Activated CD4-positive, alpha-beta T cell treated with anti-CD3 and anti-CD28 coated beads for 48 hours (primary cell): ENCODE measurements at places on chromosomes 6 and 20.

GRCh38 chr20:50259705-50260478 lies 69.3 kb downstream of the CEBPB start:
- no peak for DNase-seq

DNA sequence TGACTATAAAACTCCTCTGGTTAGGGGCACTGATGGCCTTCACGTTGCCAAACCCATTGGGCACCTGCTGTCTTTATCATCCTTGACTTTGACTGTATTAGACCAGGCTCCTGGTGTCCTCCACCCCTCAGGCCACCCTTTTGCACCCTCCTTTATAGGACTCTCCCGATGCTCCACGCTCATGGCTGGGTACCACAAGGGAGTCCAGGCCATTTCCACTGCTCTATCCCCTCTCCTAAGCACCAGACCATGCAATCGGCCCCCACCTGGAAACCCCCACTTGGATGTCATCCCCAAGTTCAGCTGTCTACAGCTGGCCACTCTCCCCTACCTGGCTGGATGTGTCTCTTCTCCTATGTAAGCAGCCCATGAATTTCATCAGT lies 115.2 kb downstream of the TOX2 start:
- no peak for DNase-seq

GRCh38 chr6:143015300-143015706 lies 45.4 kb upstream of the AIG1 start:
- no peak for DNase-seq

DNA sequence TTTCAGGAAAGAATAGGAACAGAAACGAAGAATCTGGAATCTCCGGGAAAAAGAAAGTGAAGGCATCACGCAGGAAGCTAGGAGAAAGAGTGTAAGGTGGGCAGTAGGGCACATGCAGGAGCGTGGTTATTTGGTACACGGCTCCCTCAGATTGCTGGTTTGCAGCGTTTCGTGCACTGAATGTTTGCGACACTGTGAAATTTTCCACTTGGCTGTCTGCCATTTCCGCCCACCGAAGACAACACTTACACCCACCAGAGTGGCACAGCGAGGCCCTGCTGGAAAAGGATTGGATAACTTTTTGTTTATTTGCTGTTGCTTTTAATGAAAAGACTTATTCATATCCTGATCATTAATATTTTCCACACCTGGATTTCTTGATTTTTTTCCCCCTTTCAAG lies 248.3 kb downstream of the GMPR start:
- DNase-seq, result peak; percentile 32

DNA sequence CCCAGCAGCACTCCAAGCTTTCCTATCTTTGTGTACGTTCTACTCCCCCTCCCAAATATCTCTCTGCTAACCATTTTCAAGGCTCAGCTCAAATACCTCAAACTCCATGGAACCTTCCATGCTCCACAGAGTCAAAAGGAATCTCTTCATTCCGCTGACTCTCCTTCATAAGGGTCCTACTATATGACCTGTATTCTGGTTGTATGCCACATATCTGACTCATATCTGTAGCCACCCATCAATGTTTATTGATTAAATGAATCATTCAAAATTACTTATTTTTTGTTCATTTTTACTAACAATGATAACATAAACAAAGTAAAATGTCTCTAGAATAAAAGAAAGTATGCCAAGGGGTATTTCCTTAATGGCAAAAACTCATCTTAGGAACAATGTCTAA lies 123.2 kb downstream of the ARHGAP18 start:
- no peak for DNase-seq

GRCh38 chr6:107128577-107128976 lies 13.3 kb upstream of the BEND3 start:
- DNase-seq, result no peak

DNA sequence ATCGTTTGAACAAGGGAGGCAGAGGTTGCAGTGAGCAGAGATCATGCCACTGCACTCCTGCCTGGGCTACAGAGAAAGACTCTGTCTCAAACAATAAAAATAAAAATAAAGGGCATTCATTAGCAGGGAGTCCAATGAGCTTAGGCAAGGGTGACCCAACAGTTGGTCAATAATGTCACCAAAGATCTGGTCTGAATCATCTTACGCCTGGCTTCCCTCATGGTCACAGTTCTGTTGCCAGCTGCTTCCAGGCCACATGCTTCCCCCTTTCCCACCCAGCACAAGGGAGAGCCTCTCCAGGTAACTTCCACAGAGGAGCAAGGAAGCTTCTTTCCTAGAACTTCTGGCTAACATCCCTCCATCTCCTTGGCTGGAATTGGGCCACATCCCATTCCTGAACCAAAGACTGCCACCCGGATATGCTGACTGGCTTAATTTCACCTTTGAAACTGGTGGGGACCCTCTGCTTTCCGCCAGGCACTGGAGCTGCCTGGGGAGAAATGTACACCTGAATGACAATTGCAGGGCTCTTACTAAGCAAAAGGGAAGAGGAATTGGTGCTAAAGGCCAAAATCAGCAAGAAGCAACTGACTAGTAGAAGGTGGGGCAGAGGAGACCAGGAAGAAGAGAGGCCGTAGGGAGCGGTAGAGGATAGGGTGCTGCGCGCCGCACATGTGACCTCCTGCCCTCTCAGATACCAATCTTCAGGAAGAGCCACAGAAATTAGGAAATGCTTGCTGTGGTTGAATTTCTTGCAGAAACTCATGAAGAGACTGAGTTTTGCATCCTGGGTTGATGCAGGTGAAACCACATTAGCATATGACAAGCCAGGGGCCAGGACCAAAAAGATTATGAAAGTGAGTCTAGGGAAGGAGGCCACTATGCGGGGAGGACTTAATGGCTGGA lies 8.3 kb upstream of the SCML4 start:
- DNase-seq, result no peak

- DNase-seq, result no peak
These were observed 80.2 kb downstream of the ANKEF1 start for GRCh38 chr20:10115021-10115420.

DNA sequence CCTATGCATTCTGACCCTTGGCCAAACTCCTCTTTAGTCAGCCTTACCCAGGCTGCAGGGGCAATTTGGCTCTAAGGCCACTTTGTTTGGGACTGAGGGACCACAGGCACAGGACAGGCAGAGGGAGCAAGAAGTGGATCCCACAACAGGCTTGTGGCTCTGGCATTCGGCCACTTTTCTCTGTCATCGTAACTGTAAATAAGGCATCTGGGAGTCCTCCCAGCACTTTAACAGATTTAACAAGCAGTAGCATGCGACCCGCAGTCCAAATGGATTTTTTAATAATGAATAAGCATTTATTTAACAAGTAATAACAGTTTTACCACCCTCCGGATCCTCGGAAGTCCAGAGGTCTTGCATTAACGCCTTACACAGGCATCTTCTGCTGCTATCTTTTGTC lies 16.1 kb upstream of the CDH22 start:
- no peak for DNase-seq

GRCh38 chr6:119683031-119683430 lies 333.5 kb upstream of the MAN1A1 start:
- DNase-seq, result no peak

GRCh38 chr6:77015350-77015749 lies 447.9 kb downstream of the HTR1B start:
- no peak for DNase-seq

DNA sequence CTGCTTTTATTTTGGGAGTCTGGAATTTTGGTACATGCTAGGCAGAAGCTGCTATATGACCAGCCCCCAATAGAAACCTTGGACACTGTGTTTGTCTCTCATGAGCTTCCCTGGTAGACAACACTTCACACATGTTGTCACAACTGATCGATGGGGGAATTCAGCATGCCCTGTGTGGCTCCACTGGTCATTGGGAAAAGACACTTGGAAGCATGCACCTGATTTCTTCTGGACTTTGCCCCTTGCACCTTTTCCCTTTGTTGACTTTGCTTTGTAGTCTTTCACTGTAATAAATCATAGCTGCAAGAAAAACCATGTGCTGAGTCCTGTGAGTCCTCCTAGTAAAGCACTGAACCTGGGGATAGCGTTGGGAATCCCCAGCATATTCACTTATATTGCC lies 7.9 kb upstream of the WFDC10A start:
- no peak for DNase-seq

- DNase-seq, result no peak
These were observed 33.3 kb downstream of the PPP1R14C start for GRCh38 chr6:150176152-150176551.

- DNase-seq, result no peak
These were observed 705.0 kb downstream of the EPHA7 start for GRCh38 chr6:92714346-92714745.

DNA sequence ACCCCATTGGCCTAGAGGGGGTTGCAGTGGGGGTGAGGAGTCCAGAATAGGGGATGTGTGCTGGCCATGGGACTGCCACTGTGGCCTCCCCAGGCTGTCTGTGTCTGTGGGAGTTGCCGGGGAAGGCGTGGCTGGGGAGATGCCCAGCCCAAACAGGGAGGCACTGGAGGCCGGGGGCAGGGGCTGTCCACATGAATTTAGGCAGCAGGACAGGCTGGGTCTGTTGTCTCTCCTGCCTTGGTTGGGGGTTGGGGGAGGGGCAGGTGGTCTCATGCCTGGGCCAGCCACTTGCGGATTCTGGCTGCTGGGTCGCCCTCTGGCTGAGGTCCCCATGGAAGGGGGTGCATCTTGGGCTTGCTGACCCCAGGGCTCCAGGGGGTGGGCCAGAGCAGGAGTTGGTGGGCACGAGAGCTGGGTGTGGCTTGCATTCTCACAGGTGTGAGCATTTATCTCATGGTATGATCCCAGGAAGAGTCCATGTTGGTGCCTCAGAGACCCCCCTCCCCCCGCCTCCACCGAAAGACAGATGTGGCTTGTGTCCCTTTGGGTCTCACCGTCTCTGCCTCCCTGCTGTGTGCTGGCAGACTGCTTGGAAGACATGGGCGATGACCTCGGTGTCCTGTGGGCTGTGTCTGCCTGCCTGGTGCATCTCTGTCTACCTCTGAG lies 4.0 kb downstream of the SOX18 start:
- no peak for DNase-seq

DNA sequence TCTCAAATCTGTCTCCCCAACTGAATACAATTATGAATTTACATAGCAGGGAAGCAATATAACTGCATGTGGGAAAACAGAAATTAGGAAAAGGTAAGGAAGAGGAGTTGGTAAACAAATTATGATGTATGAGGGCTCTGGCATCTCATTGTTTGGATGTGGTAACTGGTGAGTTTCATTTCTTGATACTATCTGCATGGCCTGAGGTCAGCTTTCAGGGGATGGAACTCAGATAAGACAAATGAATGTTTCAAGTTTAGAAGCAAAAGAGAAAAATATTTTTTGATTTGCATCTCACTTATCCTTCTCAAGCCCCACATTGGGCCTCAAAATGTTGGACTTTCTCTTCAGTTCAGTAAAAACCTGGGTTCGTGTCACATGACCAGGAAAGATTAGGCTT lies 302.2 kb upstream of the GJE1 start:
- DNase-seq, result no peak

GRCh38 chr6:53189554-53189953 lies 40.9 kb upstream of the GCM1 start:
- no peak for DNase-seq

GRCh38 chr20:41398408-41398807 lies 31.8 kb upstream of the EMILIN3 start:
- DNase-seq, result no peak

DNA sequence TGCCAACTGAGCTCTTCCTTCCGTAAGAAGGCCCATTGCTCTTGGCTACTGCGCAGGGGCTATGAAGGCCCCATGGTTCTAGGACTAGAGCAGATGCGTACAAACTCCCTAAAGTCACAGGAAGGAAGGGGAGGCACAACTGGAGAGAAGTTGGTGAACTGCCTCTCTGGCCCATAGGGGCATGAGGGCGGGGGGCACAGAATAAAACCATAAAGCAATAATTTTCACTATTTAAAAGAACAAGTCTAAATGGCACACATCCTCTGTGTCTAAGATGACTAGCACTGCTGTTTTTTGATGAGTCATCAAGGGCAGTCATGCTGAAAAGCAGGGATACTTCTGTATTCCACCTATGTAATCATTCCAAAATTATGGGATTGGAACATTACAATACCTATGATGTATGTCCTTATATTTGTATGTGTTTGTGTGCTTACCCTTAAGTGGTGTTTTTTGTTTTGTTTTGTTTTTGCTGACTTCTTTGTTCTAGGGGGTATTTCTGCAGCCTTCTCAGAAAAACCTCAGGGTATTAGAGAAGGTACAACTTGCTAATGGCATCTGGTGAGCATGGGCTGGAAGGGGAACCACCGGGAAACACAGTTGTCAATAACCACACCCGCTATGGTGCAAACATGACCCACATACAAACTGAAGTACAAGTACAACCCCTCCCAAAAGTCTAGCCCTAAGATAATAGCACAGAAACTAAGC lies 36.9 kb downstream of the B4GALT5 start:
- DNase-seq, result peak; percentile 27

- no peak for DNase-seq
These were observed 302.9 kb downstream of the CLIC5 start for GRCh38 chr6:45712786-45713185.

- no peak for DNase-seq
These were observed 98.8 kb downstream of the HUS1B start for GRCh38 chr6:558089-558488.

DNA sequence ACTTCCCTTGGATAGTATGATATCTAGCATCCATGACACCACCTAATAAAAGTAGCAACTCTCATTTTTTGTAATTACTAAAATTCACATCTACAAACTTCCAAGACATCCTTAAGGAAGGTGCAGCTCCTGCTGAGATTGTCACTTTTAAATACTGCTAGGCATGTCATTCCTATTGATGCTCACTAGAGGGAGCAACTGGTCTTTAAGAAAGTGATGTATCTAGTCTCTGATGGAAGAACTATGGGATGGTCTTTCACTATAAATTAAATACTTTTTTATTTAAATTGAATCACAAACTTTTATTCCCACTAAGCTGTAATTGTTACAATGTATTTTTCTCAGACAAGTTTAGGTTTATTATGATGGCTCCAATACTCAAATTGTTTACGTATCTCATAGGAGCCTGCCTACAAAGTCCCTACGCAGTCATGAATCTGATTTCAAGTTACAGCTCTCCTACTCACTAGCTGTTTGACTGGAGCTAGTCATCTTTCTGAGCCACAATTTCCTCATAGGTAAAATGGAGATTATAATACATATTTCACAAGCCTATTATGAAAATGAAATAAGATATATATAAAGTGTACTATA lies 8.1 kb upstream of the TSPYL1 start:
- no peak for DNase-seq

GRCh38 chr6:123529843-123530242 lies 106.9 kb downstream of the TRDN start:
- no peak for DNase-seq

DNA sequence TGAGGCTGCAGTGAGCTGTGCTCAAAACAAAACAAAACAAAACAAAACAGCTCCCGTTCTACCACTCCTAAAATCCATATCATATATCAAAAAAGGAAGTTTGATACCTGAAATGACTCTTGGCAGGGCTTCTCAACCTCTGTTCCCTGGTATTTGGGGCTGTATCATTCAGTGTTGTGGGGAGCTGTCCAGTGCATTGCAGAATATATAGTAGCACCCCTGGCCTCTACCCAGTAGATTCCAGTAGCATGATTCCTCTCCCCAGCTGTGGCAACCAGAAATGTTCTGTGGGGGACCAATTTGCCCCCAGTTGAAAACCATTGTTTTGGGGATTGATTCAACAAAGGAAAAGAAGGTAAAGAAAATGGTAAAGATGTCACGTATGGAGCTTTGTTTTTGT lies 238.9 kb downstream of the PRL start:
- no peak for DNase-seq

GRCh38 chr20:24407151-24407550 lies 62.3 kb upstream of the SYNDIG1 start:
- DNase-seq, result no peak
